ENCODE measurements at places on chromosomes 1 and 21.

DNA sequence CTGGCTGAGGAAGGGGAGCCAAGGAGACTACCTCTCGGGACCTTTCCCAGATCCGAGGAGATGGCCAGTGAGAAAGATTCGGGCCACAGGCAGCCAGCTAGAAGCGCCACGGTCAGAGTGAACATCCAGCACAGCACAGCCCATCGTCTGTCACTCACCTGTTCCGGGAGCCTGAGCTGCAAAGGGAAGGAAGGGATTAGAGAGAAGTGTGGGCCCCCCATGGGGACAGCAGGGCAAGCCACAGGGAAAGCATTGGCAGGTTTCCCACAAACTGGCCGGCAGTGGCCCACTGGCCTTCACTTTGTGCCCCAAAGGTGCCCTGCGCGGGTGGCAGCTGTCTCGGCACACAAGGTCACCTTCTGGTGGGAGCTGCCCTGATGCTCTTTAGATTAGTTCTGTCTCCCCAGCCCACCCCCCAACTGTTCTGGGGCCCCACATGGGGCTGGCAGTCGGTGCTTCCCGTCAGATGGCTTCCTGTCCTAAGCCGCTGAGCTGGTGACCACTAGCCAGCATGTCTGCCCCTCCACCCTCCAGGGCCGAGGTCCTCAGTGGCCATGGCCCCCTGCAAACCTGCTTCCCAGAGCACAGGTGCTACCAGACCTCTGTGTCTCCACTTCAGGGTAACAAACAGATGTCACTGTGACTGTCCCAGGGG lies 56.7 kb downstream of the LACTBL1 start:
- no peak for DNase-seq

- DNase-seq: no peak
Measured at GRCh38 chr1:211182746-211183145, 48.8 kb upstream of the KCNH1 start.

- DNase-seq: no peak
Measured at GRCh38 chr1:48250572-48250971, 28.1 kb downstream of the SLC5A9 start.

GRCh38 chr1:19762175-19762779 lies 37.4 kb downstream of the TMCO4 start:
- DNase-seq: no peak
